Pancreas (tissue), 10 donors: ENCODE measurements at places on chromosomes 2 and 18. TPM values are rescaled to one million over a fixed set of nuclear protein-coding genes. Genes with fewer than 3 reads are reported as not detected.

DNA sequence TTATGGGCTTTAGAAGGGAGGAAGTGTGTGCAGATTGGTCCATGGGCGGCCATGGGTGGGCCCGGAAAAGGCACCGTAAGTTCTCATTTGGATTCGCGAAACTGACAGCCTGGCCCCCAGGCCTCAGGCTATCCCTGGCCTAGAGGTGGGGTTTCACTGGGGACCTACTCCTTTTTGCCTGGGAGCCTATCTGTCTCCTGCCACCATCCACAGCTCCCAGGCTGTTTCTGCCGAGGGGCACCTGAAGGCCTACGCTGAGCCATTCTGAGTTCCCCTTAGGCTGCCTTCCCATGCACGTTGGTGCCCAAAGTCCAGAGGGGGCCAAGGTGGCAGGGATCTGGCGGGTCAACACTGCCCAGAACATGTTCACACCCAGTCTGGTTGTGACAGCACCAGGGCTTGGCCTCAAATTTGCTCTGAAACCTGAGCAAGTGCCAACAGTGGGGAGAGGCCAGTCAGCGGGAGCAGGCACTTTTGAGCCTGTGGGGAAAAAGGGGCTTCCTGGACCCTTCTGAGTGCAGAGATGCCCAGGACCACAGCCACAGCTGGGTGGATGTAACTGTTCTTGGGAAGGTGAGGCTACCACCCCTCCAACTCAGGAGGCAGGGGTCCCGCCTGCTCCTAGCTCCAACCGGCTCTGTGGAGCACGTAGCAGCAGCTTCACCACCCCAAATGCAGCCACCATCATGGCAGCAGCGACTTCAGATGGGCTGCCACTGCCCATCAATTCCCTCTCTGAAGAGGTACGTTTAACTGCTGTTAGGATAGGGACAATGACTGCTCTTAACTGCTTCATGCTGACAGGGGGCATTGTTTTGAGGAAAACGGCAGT is 73.6 kb upstream of the ZNF804A start:
- peak; percentile 37 for DNase-seq

- no peak for DNase-seq
These were observed 90.4 kb downstream of the SLC8A1 start for GRCh38 chr2:40361478-40361877.

The XDH gene
- 0.66 TPM for polyA plus RNA-seq

- DNase-seq = no peak
These were observed 143.5 kb upstream of the MSH6 start for GRCh38 chr2:47639467-47639866.

GRCh38 chr2:53473236-53473635 is 294.4 kb upstream of the CHAC2 start:
- DNase-seq = peak; percentile 18

DNA sequence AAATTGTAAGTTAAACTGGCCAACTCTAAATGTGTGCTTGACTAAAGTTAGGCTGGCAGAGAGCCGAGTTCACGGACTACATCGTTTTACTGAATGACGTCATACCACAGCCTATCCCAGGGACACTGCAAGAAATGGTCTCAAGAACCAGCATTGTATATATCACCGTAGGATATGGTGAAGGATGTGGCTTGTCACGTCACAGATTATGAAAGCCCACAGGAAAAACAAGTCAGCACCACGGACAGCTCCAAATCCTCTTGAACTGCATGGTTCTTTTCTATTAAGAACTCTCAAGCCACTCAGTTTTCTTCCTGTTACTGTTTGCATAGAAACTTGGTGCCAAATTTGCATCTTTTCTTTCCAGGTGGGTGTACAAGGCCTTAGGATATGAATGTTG is 85.1 kb upstream of the ACAA2 start:
- DNase-seq = no peak

GRCh38 chr2:151161821-151162551 is 99.7 kb downstream of the RBM43 start:
- no peak for DNase-seq

GRCh38 chr18:54444319-54444914 is 86.7 kb downstream of the C18orf54 start:
- peak; percentile 18 for DNase-seq

DNA sequence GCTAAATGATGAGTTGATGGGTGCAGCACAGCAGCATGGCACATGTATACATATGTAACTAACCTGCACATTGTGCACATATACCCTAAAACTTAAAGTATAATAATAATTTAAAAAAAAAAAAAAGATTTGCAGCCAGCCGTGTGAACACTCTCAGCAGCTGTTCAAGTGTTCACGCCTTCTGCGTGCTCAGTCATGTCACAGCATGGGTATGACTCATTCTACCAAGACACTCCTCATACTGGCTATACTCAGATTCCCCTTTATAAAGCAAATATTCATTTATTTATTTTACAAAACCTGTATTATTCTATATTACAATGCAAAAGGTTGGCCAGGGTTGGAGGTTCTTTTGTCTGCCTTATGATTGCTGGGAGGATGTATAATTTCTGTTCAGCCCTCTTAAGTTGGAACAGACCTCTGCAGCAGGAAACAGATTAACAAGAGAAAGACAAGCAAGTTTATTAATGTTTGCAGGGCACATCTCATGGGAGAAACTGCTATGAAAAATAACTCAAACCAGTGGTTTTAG is 1230.6 kb upstream of the CHAC2 start:
- DNase-seq = no peak

The PDE1A gene
- 2.2 TPM for polyA plus RNA-seq

DNA sequence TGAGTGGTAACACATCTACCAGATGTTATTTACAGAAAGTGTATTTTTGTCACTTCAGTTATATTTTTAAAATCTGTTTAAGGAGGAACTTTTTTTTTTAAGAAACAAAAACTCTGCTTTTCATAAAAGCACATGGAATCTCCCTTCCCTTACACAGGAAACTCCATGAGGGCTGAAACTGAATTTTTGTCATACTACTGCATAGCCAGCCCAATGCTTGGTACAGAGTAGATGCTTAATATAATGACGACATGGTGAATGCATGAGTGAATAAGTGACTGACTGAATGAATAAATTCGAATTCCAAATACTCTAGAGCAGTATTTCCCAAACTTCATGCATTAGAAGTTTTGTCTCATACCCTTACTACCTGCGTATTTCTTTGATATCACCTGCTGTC is 86.5 kb downstream of the ROCK2 start:
- no peak for DNase-seq

GRCh38 chr2:216770717-216771116 is 75.4 kb upstream of the IGFBP5 start:
- DNase-seq = no peak

DNA sequence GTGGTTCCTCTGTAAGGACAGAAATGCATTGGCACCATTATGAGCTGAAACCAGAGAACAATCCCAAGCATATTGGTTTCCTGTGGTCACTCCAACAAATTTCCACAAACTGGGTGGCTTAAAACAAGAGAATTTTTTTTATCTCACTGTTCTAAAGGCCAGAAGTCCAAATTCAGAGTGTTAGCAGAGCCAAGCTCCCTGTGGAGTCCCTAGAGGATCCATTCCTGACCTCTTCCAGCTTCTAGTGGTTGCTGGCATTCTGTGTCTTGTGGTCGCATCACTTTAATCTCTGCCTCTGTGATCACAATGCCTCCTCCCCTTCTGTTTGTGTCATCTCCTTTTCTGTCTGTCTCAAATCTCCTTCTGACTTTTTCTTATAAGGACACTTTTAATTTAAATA is 380.3 kb downstream of the NYAP2 start:
- no peak for DNase-seq

GRCh38 chr2:20483194-20483895 is 36.5 kb downstream of the RHOB start:
- DNase-seq = no peak

The VWC2L gene
- not detected for polyA plus RNA-seq

GRCh38 chr2:231386446-231386845 is 9.1 kb upstream of the B3GNT7 start:
- DNase-seq = no peak

GRCh38 chr2:15313657-15314056 is 247.5 kb downstream of the NBAS start:
- DNase-seq = no peak

- no peak for DNase-seq
These were observed 67.7 kb downstream of the SLC8A1 start for GRCh38 chr2:40384233-40384632.

- DNase-seq = no peak
These were observed 65.6 kb downstream of the MYCN start for GRCh38 chr2:16005816-16006536.

DNA sequence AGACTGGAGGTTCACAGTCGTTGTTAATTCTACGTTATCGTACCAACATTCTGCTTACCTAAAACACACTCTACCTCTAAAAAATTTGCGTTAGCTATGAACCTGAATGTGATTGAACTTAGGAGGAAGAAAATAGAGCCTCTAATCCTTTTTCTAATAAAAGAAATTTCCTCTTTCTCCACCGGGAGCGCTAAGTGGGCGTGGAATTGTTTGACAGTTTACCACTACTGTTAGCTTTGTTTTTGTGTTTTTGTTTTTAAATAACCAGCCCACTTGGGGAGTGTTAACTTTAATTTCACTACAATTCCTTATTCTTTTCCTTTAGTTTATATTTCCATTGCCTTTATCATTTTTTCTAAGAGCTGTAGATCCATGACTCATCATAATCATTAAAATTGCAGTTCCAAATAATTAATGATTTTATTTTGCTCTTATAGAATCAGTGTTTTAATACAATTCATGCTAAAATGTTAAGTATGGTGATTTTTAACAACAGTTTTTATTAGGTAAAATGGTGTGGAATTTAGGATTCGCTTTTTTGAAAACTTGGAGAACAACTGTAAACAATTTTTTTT is 55.0 kb upstream of the ITM2C start:
- no peak for DNase-seq

DNA sequence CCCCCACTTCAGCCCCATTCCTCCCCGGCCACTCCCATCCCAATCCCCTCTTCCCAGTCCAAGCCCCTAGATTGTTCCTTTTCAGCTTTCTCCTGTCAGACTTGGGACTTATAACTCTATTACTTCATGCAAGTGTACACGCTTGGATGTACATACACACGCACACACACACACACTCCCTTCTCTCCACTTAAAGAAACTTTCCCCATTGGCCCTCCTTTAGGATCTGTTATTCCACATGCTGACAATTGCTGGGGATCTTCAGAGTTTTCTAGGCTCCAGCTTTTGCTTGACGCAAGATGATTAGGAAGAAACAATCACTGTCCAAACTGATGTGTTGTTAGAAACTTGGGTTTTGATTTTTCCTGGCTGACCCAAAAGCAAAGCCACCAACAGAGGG is 75.4 kb downstream of the CDK15 start:
- DNase-seq = no peak

The EIF2AK3 gene
- 21.6 TPM for polyA plus RNA-seq

- DNase-seq = peak; percentile 64
These were observed 15.3 kb downstream of the CHRNA1 start for GRCh38 chr2:174748948-174749347.

The ARMC9 gene
- polyA plus RNA-seq = 7.6 TPM

GRCh38 chr2:9311488-9311887 is 104.9 kb downstream of the ASAP2 start:
- no peak for DNase-seq

The REG1B gene
- 20,052 TPM for polyA plus RNA-seq

DNA sequence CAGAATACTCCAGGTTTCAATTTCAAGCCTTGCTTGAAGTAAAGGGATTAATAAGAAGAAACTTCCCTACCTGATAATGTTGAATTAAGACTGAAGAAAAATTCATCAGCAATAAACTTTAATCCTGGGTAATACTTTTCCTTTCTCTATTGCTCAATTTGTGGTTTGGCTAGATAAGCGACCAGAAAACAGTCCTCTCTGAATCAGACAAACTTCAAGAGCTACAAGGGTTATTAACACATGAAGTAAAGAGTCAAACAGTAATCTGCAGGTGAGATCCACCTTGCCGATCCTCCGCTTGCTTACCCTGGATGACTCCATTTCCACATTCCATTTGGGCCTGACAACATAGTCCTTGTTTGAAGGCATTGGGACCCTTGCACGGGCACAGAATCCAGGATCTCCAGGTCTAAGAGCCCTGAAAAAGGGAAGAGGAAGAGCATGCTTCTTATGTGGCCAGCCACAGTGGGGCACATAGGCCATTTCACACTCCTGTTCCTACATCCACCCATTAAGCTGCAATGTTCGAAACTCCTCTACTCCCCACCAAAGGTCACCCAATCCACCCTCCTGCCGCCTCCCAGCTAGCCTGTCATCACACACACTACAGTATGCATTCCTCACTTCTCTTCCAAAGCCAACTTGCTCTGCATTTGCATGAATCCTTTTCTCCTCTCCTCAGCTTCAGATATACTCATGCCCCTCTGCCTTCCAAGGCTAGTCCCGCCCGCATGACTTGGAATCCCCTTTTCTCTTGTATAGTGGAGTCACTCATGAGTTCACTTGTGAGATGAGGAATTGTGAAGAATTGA is 39.8 kb downstream of the IWS1 start:
- DNase-seq = no peak

GRCh38 chr2:10834068-10834655 is 21.6 kb upstream of the PDIA6 start:
- no peak for DNase-seq

- no peak for DNase-seq
These were observed 269.0 kb downstream of the DCDC2C start for GRCh38 chr2:3972377-3972776.

The GRB14 gene
- 56.6 TPM for polyA plus RNA-seq

DNA sequence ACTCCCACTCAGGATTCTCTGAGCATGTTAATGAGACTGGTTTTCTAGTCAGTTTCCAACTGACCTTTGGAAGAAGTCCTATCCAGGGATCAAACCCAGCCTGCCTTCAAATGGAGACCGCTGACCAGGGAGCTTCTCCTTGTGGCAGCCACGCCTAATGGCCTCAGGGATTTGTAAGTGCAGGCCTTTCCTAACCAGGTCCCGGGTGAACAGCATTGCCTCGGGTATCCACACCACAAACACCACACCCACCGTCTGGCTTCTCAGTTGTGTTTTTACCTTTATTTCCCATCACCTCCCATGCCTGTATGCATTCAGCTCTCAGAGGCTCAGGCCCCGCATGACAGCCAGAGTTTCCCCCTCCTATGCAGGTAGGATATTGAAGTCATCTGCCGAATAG is 406.3 kb upstream of the HS6ST1 start:
- no peak for DNase-seq
